Dermis microvascular lymphatic vessel endothelial cell (primary cell): ENCODE measurements at places on chromosomes 12 and 14. TPM values are rescaled to one million over a fixed set of nuclear protein-coding genes. Genes with fewer than 3 reads are reported as not detected.

Gene POTEM
- not detected in 2 replicates for total RNA-seq

Gene MGST1
- total RNA-seq, result 9.7 and 19.4 TPM in 2 replicates

Gene TMEM30B
- 0.13 and 0.38 TPM in 2 replicates for total RNA-seq

Gene PTPRO
- under 0.01 TPM in 1 of 2 replicates, not detected in the other for total RNA-seq

Gene NRIP2
- total RNA-seq, result 0.13 TPM in 1 of 2 replicates, not detected in the other

- peak; percentile 37 for DNase-seq
Measured at GRCh38 chr12:116159175-116159574, 118.3 kb downstream of the MED13L start.

- DNase-seq, result no peak
Measured at GRCh38 chr12:90829044-90829443, 125.9 kb downstream of the CCER1 start.

- DNase-seq, result no peak
Measured at GRCh38 chr12:67452119-67452805, 183.1 kb downstream of the CAND1 start.

- DNase-seq, result peak; percentile 29
Measured at GRCh38 chr12:93256256-93256969, 121.3 kb upstream of the NUDT4 start.
